ENCODE measurements at places on chromosomes 6 and 20.
A peak's percentile ranks its signal among the peaks of the same experiment; 100 is the strongest.

- no peak overlapping the region for H3K27ac ChIP-seq
- H3K4me1 ChIP-seq = no peaks in the 10 kb centered on the region
- no peaks in the 10 kb centered on the region for H3K36me3 ChIP-seq
- no peak for DNase-seq
Observed at GRCh38 chr20:23691675-23692074, 2.8 kb upstream of the CST4 start.

- no peaks in the 10 kb centered on the region for H3K4me1 ChIP-seq
- H3K4me3 ChIP-seq = no peak overlapping the region
- H3K36me3 ChIP-seq = no peaks in the 10 kb centered on the region
- no peak overlapping the region for H3K27ac ChIP-seq
Observed at GRCh38 chr6:32298632-32299336, 72.9 kb downstream of the TSBP1 start.

GRCh38 chr20:41213150-41213820 lies 75.9 kb downstream of the PLCG1 start:
- no peak overlapping the region for H3K4me3 ChIP-seq
- peaks cover 4% of the 10 kb centered on the region for H3K36me3 ChIP-seq
- no peaks in the 10 kb centered on the region for H3K27me3 ChIP-seq
- no peak overlapping the region for H3K27ac ChIP-seq
- DNase-seq = no peak

DNA sequence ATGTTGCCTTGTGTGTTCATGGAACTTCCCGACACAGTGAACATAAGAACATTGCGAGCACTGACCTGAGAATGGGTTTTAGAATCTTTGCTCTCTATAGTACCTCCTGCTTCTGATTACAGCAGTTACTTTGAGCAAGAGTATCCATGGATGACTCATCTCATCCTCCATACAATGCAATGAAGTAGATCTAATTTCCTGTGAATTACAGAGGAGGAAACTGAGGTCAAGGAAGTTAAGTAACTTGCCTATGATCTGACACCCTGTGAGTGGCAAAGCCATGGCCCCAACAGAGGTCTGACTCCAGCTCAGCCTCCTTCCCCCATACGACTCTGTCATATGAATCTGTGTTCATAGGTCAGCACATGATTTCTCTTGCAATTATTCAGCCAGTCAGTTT lies 518.1 kb downstream of the TFAP2A start:
- DNase-seq = no peak
- H3K36me3 ChIP-seq = no peaks in the 10 kb centered on the region
- H3K4me1 ChIP-seq = no peaks in the 10 kb centered on the region
- no peak overlapping the region for H3K27ac ChIP-seq
- no peak overlapping the region for H3K4me3 ChIP-seq

DNA sequence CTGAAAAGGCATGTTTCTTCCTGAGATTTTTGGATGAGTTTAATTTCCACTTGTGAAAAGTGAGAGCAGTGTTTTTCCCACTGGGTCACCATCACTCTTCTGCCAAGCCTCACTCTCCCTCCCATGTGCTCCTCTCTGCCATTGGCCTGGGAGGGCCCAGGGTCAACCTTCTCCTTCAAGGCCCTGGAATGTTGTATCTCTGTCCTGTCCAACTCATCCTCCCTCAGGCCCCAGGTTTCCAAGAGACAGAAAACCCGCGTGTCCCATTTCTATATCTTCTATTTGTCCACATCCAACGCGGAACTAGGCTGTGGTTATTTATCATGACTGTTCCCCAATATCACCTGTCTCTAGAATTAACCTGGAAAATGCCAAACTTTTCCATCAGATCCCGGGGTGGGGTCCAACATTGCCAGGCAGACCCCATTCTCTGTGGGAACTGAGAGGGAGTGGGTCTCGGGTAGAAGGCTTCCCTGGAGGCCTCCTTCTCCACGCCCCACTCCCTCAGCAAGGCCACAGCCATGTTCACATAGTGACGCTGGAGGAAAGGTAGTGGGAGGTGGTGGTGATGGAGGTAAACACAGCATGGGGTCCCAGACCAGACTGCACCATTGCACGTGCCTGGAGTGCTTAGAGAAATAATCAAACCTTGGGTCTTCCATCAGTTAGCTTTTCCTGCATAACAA lies 173.5 kb downstream of the SCP2D1 start:
- no peak for DNase-seq
- H3K4me1 ChIP-seq = no peaks in the 10 kb centered on the region
- H3K27ac ChIP-seq = no peak overlapping the region
- no peak overlapping the region for H3K4me3 ChIP-seq

- no peaks in the 10 kb centered on the region for H3K36me3 ChIP-seq
- H3K4me1 ChIP-seq = no peaks in the 10 kb centered on the region
- no peak overlapping the region for H3K27ac ChIP-seq
- no peak overlapping the region for H3K4me3 ChIP-seq
- peaks cover 15% of the 10 kb centered on the region for H3K27me3 ChIP-seq
- DNase-seq = no peak
Observed at GRCh38 chr20:4060064-4060795, 44.9 kb upstream of the RNF24 start.

DNA sequence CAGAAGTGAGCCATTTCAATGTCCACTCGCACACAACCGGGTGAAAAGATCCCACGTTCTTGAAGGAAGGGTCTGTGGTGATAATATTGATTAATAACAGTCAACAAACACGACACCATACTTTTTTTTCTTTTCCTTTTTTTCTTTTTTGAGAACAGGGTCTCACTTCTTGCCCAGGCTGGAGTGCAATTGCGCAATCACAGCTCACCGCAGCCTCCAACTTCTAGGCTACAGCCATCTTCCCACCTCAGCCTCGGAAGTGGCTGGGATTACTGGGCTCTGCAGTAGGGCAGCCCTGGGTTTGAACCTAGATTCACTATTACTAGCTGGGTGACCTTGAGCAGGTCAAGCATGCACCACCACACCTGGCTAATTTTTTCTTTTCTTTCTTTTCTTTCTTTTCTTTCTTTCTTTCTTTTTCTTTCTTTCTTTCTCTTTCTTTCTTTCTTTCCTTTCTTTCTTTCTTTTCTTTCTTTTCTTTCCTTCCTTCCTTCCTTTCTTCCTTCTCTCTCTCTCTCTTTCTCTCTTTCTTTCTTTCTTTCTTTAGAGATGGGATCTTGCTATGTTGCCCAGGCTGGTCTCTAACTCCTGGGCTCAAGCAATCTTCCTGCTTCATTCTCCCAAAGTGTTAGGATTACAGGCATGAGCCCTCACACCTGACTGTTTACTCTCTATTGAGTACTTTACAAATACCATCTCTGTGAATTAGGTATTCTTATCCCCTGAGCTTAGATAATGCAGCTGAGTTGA lies 123.9 kb downstream of the SNX5 start:
- H3K4me1 ChIP-seq = peaks cover 26% of the 10 kb centered on the region
- no peaks in the 10 kb centered on the region for H3K36me3 ChIP-seq
- peak overlapping the region; percentile 92 for H3K27ac ChIP-seq

DNA sequence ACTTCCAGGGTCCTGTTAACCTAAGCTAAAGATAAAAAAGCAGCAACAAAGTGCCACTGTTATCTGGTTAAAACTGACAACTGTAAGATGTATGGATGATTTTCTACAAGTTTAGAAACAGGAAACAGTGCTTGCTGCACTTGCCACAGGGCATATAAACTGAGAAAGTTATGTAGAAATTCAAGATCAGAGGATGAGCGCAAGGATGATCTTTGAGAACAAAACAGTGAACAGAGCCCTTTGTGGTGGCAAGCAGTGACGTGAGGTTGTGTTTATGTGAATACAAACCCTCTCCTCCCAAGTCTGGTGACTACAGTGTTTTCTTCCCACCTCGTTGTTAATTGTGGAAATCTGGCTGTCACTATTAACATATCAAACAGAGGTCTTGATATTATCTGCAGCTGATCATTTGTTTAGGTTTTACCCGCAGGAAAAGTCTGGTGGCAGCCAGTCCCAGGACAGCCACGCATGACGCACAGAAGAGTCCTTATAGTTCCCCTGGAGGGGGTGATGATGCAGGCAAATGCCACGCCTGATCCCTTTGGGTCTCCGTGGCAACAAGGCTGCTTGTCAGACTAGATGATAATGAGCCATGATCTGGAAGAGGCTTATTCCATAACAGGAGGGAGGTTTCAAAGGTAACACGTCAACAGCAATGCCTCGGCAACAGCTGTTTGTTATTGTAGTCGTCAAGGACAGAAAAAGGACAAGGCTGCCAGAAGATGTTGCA lies 43.1 kb upstream of the TNFAIP3 start:
- H3K4me3 ChIP-seq = peak overlapping the region; percentile 76
- H3K36me3 ChIP-seq = peaks cover 26% of the 10 kb centered on the region
- DNase-seq = peak; percentile 67
- peak overlapping the region; percentile 98 for H3K27ac ChIP-seq
- H3K27me3 ChIP-seq = no peaks in the 10 kb centered on the region

GRCh38 chr20:33651562-33652048 lies 10.5 kb upstream of the C20orf144 start:
- no peak for DNase-seq
- no peak overlapping the region for H3K27ac ChIP-seq
- no peak overlapping the region for H3K4me3 ChIP-seq
- H3K4me1 ChIP-seq = peaks cover 15% of the 10 kb centered on the region
- H3K27me3 ChIP-seq = no peaks in the 10 kb centered on the region

DNA sequence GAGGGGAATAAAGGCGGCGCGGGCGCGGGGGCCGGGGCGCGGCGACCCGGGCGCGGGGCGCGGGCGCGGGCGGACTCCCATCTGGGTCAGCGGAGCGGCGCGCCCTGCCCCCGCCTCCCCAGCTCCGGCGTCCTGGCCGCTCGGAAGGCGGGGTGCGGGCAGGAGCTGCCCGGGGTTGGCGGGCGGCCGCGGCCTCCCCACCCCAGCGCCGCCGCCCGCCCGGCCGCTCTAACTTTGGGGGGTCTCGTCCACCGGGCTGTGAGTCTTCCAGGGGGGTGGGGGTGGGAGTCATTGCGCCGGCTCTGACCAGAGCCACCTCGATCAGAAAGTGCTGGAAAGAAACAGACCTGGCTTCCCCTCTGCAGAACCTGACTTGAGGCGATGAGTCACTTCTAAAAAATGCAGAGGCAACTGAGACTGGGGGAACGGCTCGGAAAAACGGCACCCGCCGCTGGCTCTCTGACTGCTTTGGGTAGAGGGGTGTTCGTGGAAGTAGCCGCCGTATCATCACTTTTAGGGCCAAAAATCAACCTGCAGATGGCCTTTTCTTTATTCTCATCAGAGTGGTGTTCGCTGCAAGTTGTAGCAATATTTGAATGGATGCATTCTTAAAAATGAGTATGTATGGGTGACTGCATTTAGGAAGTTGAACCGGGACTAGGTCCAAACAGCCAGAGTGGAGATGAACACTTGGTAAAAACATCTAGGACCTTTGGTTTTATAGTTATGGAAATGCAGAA lies 667 bp downstream of the CAP2 start:
- H3K4me1 ChIP-seq = no peaks in the 10 kb centered on the region
- no peaks in the 10 kb centered on the region for H3K36me3 ChIP-seq
- peaks cover 68% of the 10 kb centered on the region for H3K27me3 ChIP-seq
- no peak overlapping the region for H3K27ac ChIP-seq
- DNase-seq = no peak

DNA sequence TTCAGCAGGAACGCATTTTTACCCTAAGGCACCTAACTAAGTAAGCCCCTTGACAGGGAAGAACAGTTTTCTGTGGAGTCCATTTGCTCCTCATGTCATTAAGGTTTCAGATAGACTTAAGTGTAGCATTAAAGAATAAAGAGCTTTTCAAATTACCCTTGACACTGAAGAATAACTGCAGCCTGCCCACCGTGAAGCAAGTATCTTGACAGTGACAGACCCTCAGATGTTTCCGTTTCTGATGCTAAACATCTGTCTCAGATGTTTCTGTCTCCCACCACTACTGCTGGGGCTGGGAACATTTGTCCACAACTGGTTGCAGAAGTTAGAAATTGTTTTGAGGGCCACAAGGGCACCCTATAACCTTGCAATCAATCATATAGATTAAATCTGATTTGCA lies 50.0 kb downstream of the SNAP25 start:
- H3K27me3 ChIP-seq = peaks cover 11% of the 10 kb centered on the region
- H3K4me1 ChIP-seq = no peaks in the 10 kb centered on the region
- H3K4me3 ChIP-seq = no peak overlapping the region
- no peaks in the 10 kb centered on the region for H3K36me3 ChIP-seq
- H3K27ac ChIP-seq = no peak overlapping the region
- DNase-seq = no peak

- no peak overlapping the region for H3K27ac ChIP-seq
- H3K4me3 ChIP-seq = no peak overlapping the region
- peaks cover 9% of the 10 kb centered on the region for H3K4me1 ChIP-seq
- no peak for DNase-seq
Observed at GRCh38 chr20:23159947-23160318, 73.8 kb upstream of the CD93 start.

DNA sequence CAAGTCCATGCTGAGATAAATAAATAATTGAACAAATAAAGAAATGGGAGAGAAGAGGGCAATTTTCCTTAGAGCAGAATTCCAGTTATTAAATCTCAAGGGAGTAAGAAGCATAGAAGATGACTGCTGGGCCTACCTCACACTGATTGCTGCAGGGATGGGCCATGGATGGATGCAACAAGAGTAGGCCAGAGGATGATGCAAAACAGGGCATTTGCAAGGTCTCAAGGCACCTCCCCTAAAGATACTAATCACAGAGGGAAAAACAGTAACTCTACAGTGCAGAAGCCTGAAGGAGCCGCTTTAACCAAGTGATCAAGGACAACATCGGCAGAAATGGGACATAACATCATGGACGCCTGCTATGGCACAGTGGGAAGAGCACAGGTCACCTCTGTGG lies 1.7 kb upstream of the SCP2D1 start:
- H3K36me3 ChIP-seq = peaks cover 4% of the 10 kb centered on the region
- DNase-seq = no peak
- H3K27ac ChIP-seq = no peak overlapping the region
- no peak overlapping the region for H3K4me3 ChIP-seq

DNA sequence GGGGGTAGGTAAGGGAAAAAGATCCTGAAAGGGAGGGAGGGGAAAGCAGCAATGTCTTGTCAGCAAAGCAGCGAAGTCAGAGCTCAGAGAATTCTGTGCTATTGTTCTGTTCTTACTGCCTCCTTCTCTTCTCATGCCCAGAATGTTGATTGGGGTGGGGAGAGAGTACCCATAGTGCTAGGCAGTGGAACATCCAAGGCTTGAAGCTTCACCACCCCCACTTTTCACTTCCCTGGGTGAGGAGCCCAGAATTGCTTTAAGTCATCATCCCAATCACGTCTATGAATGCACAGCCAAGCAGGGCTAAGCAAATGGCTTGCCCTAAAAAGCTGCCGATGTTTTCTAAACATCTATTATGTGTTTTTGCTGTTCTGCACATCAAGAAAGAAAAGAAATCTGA lies 16.5 kb downstream of the REPS1 start:
- no peak overlapping the region for H3K4me3 ChIP-seq
- H3K27ac ChIP-seq = peak overlapping the region; percentile 19
- no peak for DNase-seq
- peaks cover 2% of the 10 kb centered on the region for H3K36me3 ChIP-seq
